ENCODE measurements at places on chromosomes 6 and 20.

DNA sequence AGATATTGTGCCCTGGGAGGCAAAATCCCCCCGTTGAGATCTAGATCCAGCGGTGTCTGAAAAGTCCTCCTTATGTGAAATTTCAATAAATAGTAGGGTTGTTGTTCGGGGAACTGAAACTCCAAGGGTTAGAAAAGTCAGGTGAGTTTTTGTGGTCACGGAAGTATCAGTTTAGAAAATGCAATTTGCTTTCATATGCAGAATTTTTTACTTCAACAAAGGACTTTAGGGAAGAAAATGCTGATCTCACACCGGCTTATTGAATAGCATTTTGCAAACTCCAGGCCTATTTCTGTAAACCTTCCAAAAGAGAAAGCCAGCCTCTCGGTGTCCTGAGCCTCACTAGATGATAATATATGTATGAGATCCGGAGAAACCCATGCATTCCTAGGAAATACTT lies 254.7 kb downstream of the TSHZ2 start:
- DNase-seq, result no peak

- no peak for DNase-seq
These were observed 2.1 kb downstream of the PANK2 start for GRCh38 chr20:3890999-3891929.

DNA sequence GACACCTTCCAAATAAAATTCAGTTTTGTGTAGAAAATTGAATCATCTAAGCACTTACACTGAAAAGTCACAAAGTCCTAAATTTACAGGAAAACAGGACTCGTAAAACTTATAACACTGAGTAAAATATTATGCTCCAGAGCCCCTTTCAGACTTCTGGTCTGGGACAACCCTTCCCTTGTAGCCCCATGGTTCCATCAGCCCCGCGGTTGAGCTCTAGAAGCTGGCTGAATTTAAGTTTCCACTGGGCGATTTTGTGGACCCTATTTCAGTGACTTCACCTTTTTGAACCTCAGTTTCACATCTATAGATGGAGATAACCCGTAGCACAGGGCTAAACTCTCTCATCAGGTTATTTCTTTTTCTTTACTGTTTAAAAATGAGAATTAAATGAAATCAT lies 117.7 kb upstream of the BACH2 start:
- no peak for DNase-seq

DNA sequence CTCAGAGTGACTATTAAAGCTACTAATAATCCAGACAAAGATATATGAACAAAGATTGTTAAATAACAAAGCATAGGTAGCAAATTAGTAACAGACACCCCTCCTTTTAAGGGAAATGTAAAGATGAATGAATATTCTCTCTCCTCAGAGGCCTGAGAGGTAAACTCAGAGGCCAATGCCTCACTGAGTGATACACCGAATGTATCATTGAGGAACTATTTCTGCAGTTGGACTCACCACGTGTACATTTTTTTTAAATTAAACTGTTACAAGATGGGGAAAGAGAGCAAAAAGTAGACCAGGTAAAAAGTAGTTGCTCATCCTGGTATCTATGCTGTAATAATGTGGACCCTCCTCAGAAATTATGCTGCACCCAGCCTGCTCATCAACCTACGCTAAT lies 72.3 kb upstream of the IPCEF1 start:
- no peak for DNase-seq

- DNase-seq, result peak; percentile 89
These were observed 110.4 kb upstream of the ARMC2 start for GRCh38 chr6:108737594-108738546.

DNA sequence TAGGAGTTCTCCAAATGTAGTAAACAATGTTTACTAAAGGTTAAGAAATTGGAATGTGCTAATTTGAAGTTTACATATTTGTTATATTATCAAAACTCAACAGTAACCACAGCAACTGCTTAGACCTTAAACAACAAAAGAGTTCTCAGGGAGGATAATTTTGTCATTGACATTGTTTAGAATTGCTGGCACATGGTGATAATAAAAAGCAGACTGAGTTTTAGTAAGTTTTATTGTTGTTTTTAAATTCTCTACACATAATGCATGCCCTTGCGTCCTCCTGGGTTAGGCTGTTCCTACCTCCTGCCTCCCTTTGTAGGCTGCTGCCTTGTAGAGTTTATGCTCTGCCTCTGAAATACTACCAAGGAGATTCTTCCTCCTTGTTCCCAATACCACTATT lies 28.7 kb downstream of the LAMA4 start:
- peak; percentile 84 for DNase-seq

- DNase-seq, result peak; percentile 27
These were observed 14.8 kb downstream of the MDFI start for GRCh38 chr6:41652866-41653652.
